A549 (cell line): ENCODE measurements at places on chromosomes 13 and 19.

DNA sequence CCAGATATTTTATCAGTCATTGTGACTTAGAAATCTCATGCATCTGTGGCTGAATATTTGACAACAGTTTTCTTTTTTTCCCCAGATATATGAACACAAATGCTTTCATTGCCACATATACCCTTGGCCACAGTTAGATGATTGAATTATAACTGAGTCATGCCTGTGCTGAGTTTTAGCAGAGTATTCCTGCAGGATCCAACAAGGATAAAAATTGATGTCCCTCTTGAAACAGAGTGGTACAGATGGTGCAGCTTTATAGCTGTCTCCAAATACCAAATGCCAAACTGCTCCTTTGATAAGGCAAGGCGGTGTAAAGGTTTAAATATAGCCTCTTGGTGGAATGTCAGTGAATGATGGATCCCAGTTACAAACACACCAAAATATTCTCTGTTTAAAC is 428.5 kb downstream of the GPC6 start:
- DNase-seq: no peak

- no peak for DNase-seq
Observed at GRCh38 chr13:60139272-60139671, 24.5 kb downstream of the DIAPH3 start.

DNA sequence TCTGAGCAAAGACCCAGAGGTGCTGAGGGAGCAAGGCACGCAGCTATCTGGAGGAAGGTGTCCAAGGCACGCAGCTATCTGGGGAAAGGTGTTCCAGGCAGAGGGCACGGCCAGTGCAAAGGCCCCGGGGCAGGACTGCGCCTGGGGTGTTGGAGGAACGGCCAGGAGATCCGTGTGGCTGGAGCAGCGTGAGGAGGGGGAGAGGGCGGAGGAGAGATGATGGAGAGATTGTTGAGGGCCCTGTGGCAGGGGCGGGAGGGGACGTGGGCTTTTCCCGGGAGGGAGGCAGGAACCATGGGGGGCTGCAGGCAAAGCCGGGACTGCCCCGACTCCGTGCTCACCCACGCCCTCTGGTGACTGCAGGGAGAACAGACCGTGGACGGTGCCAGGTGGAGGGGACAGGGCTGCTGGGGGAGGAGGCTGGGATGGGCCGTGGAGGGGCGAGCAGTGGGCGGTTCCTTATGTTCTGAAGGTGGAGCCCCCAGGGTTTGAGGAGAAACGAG is 13.3 kb upstream of the MISP start:
- DNase-seq: peak; percentile 45

- DNase-seq: no peak
Observed at GRCh38 chr19:2121416-2122051, 24.8 kb downstream of the IZUMO4 start.

DNA sequence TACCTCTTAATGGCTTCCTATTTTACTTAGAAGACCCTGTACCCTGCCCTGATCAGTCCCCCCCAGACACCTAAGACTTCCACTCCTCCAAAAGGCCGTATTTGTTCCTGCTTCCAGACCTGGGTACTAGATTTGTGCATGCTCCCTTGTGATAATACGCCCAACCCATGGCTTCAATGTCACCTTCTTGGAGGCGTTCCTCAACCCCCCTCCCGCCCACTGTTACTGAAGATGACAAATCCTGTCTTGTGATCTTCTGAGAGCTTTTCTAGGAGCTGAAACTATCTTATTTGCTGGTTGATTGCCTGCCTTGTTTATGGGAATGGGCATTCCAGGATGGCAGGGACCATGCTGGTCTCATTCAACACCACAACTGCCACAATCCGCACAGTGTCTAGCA is 9.4 kb downstream of the SLC25A23 start:
- no peak for DNase-seq
